ENCODE measurements at places on chromosomes 7 and 10.

GRCh38 chr7:70700055-70700940, 431.6 kb upstream of the GALNT17 start:
- DNase-seq = no peak

DNA sequence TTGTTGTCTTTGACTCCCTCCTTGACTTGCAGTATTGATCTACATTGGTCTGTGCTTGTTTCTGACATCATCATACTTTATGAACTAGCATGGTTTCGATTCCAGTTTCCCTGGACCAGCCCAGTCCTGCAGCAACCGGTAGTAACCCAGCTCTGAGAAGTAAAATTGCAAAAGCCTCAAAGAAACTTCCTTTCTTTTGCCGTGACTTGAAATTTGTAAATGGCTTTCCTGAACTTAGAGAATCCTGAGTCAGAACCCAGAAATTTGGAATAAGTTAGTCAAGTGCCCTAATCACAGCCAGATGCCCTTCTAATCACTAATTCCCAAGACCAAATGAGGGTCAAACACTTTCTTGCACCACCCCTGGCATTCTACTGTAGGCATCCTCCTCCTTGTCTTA, 15.0 kb downstream of the TAS2R60 start:
- no peak for DNase-seq

DNA sequence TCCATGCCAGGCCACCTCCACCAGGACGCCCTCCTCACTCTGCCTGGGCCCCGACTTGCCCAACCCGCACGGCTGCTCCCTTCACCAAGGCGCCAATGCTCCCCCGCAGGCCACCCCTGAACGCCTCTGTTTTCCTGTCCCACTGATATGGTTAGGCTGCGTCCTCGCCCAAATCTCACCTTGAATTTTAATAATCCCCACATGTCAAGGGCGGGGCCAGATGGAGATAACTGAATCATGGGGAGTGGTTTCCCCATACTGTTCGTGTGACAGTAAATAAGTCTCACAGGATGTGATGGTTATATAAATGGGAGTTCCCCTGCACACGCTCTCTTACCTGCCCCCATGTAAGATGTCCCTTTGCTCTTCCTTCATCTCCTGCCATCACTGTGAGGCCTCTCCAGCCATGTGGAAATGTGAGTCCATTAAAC, 29.8 kb downstream of the RSU1 start:
- no peak for DNase-seq

DNA sequence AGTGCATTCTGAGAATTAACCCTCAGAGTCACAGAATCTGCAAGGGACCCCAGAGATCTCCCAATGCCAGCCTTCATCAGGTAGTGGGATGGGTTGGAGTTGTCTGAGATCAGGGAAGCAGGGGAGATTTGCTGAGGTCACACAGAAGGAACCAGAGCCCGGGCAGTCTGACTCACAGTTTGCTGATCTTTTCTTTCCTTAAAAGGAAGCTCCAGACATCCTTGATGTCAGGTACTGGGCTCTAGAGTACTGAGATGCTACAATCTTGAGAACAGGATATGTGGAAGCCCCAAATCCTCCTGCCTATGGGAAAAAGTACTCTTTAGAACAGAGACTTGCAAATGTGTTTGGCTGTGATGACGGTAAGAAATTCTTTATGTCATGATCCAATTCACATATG, 706 bp downstream of the TBATA start:
- DNase-seq = no peak

- DNase-seq = no peak
Observed at GRCh38 chr7:151117565-151117964, 31.3 kb downstream of the AGAP3 start.

DNA sequence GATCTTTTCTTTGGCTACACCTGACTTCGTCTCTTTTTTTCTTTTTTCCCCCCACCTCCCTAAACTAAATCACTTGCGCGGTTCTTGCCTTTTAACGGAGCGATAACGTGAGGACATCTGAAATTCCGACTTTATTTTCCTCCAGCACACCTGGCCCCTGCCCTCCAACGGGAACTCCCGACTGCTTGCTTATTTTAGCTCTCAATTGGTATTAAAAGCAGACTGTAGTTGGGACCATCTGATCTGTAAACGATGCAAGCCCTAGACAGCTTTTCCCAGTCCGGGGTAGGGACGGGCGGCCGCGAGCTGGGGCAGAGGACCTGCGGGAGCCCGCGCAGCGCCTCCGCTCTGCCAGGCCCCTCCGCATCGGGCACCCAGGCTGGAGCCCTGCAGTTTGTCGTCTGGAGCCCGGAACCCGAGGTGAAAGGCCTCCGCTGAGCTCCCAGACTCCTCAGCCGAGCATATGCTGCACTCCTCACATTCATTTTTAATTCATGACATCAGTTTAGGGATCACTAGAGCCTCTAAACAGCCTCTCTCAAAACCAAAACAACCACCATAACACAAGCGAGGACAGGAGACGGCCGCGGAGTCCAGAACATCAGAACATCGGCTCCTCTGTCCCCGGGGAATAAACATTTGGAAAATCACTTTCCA, 10.0 kb upstream of the EMX2 start:
- no peak for DNase-seq

- DNase-seq = no peak
Observed at GRCh38 chr10:279655-280054, 144.4 kb downstream of the ZMYND11 start.

DNA sequence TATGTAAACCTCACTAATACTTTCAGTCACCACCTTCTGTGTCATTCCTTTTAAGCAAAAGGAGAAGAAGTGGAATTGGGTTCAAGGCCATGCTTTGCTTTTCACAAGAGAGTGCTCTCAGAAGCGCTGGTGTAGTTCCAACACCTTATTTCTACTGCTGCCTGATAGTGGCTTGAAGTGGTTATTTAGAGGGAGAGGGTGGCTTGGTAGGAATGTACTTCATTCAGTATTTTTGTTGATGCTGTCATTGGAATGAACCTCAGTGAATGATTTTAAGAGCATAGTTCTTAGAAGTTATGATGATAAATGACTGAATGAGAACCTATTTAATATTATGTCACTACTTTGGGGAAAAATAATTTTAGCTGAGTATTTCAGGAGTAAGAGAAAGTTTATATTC, 396.7 kb downstream of the EXOC4 start:
- no peak for DNase-seq

GRCh38 chr10:72277996-72278667, 4.4 kb downstream of the DDIT4 start:
- no peak for DNase-seq

DNA sequence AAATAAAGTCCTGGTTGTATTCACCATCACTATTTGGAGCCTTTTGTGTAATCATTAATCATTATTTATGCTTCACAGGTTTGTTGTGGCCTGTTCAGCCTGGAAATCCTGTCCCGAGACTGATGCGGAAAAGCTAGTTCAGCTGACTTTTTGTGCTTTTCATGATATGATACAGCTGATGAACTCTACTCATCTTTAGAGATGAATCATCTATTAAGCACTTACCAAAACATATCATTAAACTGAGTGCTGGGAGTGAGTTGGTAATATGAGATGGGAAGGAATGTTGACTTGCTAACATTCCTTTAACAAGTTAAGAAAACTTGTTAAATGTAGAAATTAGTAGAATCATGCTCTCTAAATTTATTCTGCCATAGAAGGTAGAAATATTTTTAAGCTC, 53.0 kb downstream of the CROT start:
- DNase-seq = no peak
